H54 (cell line): ENCODE measurements at places on chromosomes 4 and X.

- no peak for DNase-seq
These were observed 179.6 kb downstream of the GASK1B start for GRCh38 chr4:157992948-157993839.

DNA sequence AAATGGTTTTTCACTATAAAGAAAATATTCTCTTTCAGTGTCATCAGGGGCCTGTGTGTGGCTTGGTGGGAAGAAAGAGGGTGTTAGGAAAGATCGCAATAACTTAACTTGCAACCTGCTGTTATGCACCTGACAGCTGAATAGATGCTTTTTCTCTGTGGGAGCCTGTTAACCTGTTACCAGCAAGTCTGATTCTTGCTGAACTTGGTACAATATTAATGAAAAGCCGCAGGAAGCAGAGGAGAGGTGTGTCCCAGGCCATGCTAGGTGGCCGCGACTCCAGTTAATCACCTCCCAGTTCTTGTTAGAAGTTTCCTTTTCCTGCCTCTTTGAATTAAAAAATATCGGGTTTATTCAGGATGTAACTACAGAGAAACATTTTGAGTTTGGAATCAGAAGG is 494.8 kb upstream of the AGA start:
- DNase-seq = no peak

DNA sequence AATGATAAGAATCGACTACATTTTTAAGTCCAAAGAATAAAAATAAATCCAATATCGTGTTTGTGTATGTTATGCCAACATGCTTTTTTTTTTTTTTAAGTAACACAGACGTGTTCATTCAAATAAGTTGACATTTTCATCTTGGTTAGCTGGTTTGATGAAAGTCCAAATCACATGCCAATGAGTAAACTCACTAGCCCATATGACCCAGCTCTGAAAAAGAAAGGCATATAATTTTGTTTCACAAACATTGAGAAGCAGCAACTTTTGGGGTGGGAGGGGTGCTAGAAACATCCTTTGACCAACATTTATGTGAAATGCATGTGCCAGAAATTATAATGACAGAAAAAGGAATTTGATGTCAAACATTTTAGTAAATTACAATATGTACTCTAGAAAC is 61.6 kb upstream of the SPP1 start:
- no peak for DNase-seq

DNA sequence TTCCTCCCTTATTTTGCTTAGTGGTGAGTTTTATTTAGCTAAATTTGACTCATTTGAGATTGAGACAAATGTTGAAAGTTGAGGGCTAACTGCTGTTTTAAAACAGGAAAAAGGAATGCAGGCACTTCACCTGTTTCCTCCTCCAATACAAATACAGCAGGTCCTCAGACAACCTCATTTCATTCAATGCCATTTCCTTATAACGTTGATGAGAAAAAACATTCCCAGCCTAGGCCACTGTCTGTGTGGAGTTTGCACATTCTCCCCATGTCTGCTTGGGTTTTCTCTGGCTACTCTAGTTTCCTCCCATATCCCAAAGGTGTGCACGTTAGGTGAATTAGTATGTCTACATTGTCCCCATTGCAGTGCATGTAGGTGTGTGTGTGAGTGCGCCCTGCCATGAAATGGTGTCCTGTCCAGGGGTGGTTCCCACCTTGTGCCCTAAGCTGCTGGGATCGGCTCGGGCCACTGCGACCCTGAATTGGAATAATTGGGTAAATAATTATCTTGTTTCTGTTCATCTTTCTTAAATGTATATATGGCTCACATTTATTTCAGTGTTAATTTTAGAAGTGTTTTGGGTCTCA is 21.9 kb downstream of the SMAD1 start:
- no peak for DNase-seq

GRCh38 chr4:6781561-6781960 is 966 bp upstream of the KIAA0232 start:
- DNase-seq = no peak

DNA sequence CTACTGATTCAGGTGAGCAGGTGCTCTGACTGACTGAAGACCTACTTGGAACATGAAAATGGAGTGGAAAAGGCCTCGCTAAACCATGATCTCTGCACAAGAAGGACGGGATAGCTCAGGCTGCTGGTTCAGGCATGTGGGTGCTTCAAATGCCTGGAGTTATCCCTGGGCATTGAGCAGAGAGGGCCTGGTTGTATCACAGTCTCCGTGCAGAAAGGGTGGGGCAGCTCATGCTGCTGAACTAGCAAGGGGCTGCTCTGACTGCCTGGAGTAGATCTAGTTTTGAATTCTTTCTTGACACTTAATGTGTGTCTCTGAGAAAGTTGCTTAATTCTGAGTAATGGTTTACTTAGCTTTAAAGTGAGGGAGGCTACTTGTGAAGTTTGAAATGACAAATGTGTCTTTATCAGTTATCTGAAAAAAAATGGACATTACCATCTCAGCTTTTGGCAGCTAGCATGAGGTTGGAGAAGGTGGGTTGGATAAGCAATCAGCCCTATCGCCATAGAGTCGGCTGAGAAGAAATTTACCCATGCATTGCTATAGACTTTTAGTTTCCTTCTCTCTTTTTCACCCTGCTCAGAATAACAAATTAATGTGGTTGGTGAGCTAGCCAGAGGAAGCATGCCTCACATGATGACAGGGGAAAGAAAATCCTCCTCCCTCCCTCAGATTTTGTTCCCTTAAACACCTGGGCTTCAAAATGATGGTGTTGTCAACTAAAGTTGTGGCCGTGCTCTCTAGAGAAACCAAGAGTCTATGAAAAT is 832.4 kb downstream of the STIM2 start:
- no peak for DNase-seq

DNA sequence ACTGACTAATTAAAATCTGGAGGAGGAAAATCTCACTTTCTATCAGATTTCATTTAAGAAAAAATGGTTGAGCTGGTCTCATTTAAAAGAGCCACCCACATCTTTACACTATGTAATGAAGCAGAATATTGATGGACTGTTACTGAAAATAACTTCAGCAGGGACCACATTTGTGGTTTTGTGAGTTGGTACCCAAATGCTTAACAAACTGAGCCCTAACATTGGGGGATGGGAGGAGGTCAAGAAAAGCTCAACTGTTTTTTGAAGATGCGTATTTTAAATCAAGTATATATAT is 30.1 kb downstream of the HOPX start:
- DNase-seq = no peak
